ENCODE measurements at places on chromosomes 11 and 22. TPM values are rescaled to one million over a fixed set of nuclear protein-coding genes. Genes with fewer than 3 reads are reported as not detected.

DNA sequence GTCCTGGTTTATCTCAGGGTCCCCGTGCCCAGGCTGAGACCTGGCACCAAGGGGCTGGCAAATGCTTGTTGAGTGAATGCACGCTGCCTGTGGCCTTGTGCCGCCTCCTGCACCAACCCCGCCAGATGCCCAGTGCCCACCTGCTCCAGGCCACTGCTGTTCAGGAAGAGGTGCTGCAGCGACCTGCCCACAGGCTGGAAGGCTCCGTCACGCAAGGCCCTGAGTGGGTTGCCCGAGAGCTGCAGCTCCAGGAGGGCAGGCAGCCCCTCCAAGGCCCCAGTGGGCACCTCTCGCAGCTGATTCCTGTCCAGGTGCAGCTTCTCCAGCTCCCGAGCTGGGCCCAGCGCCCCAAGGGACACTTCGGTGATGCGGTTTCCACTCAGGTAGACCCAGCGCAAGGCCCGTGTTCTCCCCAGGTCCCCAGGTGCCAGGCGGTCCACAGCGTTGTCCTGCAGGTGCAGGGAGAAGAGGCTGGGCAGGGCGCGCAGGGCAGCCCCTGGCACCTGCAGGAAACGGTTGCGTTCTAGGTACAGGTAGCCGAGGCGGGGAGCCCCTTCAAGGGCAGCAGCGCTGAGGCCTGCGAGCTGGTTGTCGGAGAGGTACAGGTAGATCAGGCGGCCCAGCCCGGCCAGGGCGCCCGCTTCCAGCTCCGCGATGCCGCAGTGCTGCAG is 3.6 kb downstream of the CHADL start:
- no peak for DNase-seq

DNA sequence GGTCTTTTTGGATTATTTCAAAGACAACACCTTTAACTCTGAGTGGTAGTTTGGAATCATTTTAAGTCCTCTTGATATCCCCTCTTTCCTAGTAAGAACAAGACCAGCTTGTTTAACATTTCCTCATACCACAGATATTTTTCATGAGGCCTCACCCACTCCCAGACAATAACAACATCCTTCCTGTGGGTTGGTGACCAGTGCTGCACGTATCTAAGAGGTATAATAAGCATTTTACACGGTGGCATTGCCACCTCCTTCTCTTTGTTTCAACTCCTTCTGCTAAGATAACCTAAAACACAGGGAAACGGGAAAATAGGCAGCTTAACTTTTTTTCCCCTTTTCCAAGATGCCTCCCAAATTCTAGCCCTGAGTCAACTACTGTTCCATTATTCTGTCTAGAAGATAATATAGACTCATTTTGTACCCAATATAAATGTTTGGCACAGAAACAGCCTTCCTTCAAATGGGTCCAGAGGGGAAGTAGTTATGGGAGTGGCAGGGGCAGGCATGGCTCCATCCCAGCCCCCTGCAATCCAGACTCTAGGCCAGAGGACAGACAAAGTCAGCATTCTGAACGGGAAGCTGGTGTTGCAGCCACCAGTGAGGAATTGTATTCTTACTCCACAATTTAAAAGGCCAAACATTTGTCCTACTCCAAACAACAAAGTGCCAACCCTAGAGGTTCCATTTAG is 28.5 kb downstream of the MAML2 start:
- DNase-seq = no peak

- DNase-seq = no peak
These were observed 30.6 kb downstream of the AAMDC start for GRCh38 chr11:77851503-77851902.

DNA sequence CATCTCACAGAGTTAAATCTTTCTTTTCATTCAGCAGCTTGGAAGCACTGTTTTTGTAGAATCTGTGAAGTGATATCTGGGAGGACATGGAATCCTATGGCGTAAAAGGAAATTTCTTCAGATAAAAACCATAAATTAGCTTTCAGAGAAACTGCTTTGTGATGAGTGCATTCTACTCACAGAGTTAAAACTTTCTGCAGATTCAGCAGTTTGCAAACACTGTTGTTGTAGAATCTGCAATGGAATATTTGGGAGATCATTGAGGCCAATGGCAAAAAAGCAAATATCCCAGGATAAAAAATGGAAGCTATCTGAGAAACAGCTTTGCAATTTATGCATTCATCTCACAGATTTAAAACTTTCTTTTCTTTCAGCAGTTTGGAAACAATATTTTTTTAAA is 180.6 kb downstream of the OR4A47 start:
- DNase-seq = no peak

GRCh38 chr22:36447632-36448031 is 33.8 kb downstream of the TXN2 start:
- no peak for DNase-seq

CSKMT gene
- 15.7 TPM for total RNA-seq

- DNase-seq = no peak
These were observed 33.4 kb upstream of the FTH1 start for GRCh38 chr11:62000539-62001446.

Measured in glutamatergic neuron (in vitro differentiated cells).